Activated T-cell treated with anti-CD3 and anti-CD28 coated beads for 24 hours (primary cell): ENCODE measurements at places on chromosomes 16 and 17.
A peak's percentile ranks its signal among the peaks of the same experiment; 100 is the strongest.

DNA sequence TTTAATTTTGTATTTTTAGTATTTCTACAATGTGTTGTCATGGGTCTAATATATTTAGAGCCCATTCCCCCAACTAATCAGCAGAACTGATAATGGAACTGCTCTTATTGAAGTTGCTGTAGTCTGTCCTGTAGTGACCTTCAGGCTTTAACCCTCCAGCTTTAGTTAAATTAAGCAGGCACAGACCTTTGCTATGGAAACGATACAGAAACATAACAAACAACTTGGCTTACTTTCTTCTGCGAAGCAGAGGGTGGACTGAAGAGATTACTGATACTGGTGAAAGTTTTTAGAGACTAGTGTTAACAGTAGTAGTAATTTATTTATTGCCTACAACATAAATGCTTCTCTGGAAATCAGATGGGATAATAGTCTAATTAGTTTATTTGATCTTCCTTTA, 61.4 kb downstream of the NFATC3 start:
- no peak for DNase-seq

- no peak for DNase-seq
Observed at GRCh38 chr17:29107933-29108822, 65.2 kb downstream of the PIPOX start.

DNA sequence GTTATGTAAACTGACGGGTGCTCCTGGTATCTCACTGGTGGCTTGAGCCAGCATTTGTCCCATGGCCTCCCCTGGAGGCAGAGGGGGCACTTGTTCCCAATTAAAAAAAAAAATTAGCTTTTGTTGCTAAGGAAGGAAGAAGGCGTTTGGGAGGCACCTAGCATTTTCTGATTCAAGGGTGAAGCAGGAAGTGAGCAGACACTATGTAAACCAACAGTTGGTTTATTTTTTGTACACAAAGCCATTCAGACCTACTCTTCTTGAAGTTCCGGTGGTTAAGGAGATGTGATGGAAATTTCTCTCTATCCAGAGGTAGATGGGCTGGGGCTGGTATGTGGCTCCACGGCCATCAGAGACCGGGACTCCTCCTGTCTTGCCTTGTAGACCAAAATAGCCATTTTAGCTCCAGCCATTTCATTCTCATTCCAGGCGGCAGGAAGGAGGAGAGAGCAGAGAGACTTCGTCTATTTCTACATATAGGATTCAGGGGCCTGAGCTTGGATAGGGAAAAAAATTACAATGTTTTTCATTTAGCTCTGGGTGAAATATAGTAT, 103.0 kb downstream of the SNX29 start:
- no peak for DNase-seq

GRCh38 chr17:17198281-17198680, 7.9 kb downstream of the PLD6 start:
- DNase-seq, result no peak

GRCh38 chr17:50731575-50732460, 12.4 kb downstream of the LUC7L3 start:
- DNase-seq, result no peak

DNA sequence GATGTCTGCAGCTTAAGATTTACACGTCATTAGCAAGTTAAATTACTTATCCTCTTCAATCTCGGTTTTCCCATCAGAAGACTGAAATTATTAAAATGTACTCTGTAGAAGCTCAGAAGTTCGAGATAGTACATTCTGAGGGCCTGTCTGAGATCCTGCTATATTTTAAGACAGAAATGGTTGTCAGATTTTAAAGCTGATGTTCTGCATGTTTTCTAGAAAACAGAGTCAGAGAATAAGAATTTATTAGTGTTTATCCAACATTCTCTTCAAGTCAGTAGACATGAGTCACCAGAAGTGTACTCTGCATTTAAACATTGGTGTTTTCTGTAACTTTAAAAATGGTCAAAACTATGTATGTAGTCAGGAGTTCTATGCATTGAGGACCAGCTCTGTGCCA, 155.2 kb upstream of the MYOCD start:
- no peak for DNase-seq

DNA sequence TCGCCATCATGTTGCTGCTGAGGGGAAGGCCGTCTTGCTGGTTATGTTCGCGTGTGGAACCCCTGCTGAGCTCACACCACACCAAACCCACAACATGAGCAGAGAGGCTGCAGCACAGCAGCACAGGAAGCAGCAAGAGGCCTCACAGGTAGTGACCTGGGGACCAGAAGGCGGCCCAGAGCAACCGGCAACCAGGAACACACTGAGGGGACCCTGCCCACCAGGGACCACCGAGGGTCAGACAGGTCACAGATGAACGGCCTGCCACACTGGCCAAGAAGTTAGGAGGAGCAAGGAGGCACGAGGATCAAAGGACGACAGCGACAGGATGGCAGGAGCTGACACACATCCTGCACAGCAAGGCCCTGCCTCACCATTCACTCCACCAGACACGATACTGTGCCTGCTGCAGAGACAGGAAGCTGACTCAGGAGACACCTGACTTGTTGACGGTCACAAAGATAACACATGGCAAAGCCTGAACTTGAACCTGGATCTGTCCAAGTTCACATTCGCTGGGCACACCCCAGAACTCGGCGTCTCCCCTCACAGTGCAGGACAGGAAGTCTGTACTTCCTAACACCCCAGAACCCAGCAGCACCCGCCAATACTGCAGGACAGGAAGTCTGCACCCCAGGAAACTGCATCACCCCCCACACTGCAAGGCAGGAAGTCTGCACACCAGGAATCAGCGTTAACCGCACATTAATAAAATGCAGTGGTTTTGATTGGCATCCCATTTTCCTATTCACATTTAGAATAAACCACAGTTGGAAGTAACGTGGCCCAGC, 98.5 kb downstream of the ZNF778 start:
- DNase-seq, result peak; percentile 70

DNA sequence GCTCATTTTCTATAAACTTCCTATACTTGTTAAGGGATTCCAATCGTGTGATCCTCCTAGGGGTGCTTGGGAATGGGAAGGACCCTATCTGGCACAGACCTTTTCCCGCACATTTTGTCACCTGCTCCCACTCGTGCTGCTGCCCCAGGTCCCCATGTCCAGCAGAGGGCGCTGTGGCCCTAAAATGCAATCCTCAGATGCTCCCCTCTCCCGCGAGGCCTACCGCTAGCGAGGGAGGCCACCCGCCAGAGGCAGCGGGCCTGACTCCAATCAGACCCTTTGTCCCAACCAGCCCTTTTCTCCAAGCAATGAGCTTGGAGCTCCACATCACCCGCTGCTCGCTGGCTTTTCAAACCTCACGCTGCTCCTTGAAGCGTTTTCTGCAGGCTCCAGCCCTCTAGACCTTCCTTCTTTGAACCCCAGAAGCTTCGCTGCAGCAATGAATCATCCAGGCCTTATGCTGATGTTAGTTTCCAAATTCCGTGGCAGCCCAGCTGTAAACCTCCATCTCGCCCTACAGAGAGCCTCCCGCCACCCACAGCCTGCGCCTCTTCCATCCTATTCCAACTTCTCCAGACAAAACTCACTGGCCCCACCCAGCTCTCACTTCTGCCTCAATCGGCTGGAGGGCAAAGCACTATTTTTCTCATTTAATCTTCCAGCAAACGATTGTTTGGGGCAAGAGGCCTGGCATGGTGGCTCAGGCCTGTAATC, 23.6 kb upstream of the FZD2 start:
- peak; percentile 76 for DNase-seq

- DNase-seq, result no peak
Observed at GRCh38 chr16:79451196-79451816, 149.2 kb downstream of the MAF start.

GRCh38 chr17:38907930-38908675, 17.3 kb upstream of the LASP1NB start:
- no peak for DNase-seq

GRCh38 chr16:49181791-49182518, 99.7 kb downstream of the CBLN1 start:
- DNase-seq, result no peak

- peak; percentile 56 for DNase-seq
Observed at GRCh38 chr16:85554889-85555718, 58.0 kb upstream of the GSE1 start.

DNA sequence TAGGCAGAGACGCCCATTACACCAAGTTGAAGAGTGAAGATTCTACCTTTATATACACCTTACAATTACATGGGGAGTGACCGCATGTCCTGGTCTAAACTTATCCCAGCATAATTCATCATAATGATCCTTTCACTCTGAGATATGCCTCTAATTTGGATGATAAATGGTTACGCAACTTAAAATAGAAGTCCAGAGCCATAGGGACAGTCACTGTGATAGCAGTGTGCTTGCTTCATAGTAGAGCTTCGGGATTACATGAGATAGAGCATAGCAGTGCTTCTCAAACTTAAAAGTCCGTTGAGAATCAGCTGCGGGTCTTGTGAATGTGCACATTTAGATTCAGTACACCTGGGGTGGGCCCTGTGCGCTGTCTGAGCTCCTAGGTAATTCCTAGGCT, 16.9 kb downstream of the USP10 start:
- no peak for DNase-seq

DNA sequence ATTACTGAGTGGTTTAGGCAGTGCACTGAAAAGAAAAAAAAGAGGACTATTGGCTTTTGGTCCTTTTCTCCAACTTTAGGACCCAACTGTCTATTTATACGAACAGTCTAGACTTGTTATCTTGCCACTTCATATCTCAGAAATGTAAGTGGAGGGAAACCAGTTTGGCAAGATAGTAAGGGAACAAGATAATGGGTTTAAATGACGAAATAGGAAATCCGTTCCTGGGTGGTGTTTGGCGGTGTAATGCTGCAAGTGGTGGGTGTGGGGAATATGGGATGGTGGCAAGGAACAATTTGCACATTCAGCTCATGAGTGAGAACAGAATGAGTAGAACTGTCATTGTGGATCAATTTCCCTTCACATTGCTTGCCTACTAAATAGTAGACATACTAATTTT, 44.7 kb downstream of the GRB7 start:
- DNase-seq, result no peak

DNA sequence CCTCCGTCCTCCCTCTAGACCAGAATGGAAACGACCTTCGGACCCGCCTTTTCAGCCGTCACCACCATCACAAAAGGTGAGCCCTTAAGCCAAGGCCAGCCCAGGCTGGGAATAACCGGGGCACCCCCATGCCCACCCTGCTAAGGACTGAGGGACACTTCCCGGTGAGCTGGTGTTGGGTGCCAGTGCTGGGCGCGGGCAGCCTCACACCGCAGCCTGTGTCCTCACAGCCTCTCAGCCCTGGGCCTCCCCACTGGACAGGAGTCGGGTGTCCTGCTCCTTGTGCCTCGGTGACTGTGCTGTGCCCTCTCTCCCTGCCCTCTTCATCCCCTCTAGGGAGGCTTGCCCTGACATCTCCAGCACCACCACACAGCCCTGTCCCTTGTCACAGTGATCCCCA, 10.3 kb downstream of the TRAF7 start:
- DNase-seq, result no peak

DNA sequence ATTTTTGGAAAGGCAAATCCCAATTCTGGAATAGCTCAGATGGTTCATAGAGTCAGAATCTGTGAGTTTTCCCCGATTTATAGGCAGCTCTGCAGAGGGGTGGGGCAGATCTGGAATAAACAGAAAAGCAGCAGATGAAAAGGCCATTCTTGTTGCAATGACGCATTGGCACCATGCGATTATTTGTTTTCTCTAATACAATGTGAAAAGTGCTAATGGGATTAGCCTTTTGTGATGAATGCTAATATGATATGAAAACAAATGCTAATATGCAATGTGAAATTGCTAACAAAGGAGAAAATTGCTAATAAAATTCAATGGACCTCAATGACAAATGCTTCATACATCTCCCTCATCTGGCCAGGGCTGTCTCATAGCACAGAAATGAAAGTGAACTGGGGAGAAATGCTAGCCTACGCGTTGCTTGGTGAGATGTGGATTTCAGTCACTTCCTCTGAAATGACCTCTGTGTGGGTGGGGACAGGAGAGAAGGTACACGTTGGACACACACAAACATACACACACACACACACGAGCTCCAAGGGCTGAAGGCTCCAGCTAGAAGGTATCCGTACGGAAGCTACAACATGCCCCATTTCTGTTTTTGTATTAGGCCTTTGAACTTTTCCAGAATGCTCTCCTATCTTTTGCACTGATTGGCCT, 394.5 kb downstream of the XYLT1 start:
- no peak for DNase-seq

DNA sequence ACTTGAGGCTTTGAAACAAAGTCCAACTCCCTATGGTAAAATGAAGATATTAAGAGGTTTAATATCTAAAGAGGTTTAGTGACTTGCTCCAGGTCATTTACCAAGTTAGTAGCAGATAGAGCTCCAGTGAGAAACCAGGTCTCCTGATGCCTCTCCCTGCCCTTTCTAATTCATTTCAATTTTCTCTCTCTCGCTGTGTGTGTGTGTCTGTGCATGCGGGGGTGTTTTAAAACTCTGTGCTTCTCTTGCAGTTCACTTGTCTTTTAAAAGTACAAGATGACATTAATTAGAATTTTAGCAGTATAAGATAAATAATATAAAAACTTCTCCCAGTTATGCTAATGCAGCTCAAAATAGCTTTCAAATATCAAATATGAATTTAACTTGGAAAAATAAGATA, 8.2 kb upstream of the ZP2 start:
- DNase-seq, result no peak

DNA sequence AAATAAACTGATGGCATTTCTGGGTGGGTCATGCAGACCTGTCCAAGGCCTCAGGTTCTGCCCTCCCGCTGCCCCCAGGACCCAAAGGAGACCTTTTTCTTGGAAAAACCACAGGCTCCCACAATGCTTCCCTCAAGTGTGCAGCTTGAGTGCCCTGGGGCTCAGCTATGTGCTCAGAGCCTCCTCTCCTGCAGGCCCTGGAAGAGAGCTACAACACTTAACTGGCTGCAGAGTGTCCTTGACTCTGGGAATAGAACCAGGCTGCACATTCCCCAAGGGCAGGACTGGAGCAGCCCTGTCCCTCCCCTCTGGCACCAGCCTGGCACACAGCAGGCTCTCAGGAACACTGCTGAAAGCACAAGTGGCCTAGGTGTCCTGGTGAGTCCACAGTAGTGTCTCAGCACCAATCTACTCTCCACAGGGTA, 4.8 kb upstream of the SREBF1 start:
- DNase-seq, result no peak
